ENCODE measurements at places on chromosomes 3 and 15.
A peak's percentile ranks its signal among the peaks of the same experiment; 100 is the strongest.

DNA sequence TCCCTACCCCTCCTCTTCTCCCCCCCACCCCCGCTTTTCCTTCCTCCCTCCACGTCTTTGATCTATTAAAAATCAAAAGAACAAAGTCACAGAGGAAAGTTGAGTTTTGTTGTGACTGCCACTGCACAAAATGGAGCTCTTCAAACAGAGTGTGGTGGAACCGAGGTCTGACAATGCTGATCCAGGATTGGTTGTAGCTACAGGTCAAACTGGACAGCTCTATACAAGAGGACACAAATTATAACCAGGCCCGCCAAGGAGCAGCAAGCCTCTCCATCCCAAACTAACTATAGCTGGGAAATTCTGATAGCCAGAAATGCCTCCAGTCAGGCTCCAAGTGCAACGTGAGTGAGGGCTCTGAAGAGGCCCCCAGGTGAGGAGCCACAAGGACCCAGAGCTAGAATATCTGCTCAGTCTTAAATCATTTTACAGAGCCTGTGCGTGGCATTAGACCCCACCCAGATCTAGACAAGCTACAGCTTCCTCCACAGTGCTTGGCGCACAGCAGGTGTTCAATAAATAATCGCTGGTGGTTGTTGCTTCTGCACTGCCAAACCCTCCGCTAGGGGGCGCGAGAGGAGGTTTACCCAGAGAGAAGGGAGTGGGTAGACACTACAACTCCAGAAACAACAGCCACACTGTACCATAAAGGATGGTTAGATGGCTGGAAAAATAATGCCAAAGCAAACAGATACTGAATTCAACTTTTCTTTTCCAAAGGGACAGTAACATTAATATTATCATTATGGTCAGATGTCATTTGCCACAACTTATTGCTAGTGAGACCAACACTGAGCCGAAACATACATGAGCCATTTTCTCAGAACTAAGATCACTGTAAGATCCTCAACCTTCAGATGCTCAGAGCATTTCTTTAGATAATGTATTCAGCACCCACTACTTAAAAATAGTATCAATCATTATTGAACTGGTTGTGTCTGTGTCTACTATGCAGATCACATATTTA, 44.6 kb downstream of the ZIC4 start:
- peak; percentile 4 for DNase-seq

- DNase-seq: no peak
Measured at GRCh38 chr15:38154255-38154654, 98.4 kb upstream of the SPRED1 start.

DNA sequence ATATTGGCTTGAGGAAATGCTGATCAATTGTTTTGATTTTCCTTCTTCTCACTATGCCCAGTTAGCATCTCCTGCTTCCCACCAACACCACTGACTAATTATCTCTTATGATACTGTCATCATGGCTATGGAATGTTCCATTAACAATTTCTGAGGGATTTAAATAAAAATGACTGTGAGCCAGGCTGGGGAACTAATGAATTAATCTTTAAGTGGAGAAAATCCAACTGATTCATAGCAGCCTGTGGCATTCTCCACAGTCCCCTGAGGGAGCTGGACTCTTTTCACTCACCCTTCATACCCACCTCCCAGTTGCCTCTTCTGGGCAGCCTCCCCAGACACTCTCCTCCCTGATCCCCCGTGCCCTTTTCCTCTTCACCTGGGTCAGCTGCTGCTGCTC, 353.6 kb downstream of the CLSTN2 start:
- DNase-seq: no peak

DNA sequence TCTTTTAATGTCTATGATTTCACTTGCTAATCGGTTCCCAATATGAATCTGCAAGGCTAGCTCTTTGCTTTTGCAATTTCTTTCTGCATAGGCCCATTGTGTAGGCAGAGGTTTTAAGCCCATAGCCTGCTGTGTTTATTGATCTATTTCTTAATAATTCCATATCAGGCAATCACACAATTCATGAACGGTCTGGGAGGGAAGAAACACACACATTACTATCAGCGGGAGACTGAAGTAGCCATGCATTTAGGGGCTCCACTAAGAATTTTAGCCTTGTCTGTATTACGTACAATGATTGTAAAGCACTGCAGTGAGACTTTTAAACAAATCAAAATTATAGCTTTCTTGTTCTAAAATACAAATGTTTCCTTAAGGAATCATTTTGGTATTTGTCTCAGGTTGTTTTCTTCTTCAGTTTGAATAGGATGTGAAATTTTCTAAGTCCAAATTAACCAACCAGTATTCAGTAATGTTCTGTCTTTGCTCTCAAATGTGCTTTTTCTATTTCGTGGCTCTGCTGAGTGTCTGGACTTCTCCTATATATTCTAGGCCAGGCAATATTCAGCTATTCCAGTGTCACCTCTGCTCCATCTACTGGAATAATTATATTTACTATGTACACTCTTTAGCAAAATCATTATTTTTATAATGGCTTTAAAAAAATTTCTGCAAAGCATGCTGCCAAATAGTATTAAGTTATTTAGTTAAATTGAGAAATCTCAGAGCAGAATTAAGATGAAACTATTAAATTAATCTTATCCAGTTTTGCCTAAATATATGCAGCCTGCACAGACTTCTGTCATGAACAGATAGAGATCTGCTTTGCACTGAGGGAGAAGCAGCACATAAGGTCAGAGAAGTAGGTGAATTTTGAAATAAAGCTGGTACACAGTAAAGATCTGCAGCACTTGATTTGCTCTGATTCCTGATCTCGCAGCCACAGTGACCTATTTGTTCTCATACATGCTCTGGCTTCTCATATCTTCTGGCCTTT, 103.0 kb upstream of the NAALADL2 start:
- DNase-seq: no peak

GRCh38 chr15:33448961-33449606, 138.3 kb downstream of the RYR3 start:
- DNase-seq: no peak

GRCh38 chr3:184608209-184608608, 46.6 kb downstream of the EPHB3 start:
- DNase-seq: no peak

GRCh38 chr3:24156466-24156865, 211.4 kb downstream of the NR1D2 start:
- DNase-seq: no peak

GRCh38 chr3:184029443-184029842, 2.1 kb upstream of the HTR3D start:
- no peak for DNase-seq

- DNase-seq: no peak
Measured at GRCh38 chr3:181629029-181629428, 82.7 kb upstream of the SOX2 start.

GRCh38 chr3:104764496-104764895, 602.2 kb upstream of the ALCAM start:
- no peak for DNase-seq

Data from activated CD4-positive, alpha-beta T cell treated with anti-CD3 and anti-CD28 coated beads, Interleukin-2, amount 50 U/mL, for 1 hour (primary cell).